ENCODE measurements at places on chromosomes 5 and 9.

DNA sequence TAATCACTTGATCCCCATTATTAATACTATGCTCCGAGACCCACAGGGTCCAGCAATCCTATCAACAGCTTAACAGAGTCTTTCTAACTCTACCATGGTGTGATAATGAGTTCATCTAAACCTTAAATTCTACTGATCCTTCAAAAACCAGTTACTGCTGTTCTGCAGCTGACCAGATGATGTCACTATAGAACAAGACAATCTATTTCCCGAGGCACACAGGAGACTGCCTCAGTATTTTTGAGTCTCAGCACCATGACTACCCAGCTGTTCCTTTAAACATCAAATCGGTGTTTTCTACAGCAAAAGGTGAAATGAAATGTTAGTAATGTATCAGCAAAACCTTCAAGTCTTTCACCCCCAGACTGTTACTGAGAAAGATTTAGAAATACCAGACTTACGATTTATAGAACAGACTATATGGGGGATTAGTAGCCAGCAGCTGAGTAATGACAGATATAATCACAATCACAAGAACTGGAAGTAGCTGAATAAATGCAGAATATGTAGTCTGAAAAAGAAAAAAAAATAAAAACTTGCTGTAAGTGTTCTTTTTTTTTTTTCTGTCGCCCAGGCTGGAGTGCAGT, 16.9 kb downstream of the DNAJC18 start:
- peak; percentile 38 for DNase-seq

DNA sequence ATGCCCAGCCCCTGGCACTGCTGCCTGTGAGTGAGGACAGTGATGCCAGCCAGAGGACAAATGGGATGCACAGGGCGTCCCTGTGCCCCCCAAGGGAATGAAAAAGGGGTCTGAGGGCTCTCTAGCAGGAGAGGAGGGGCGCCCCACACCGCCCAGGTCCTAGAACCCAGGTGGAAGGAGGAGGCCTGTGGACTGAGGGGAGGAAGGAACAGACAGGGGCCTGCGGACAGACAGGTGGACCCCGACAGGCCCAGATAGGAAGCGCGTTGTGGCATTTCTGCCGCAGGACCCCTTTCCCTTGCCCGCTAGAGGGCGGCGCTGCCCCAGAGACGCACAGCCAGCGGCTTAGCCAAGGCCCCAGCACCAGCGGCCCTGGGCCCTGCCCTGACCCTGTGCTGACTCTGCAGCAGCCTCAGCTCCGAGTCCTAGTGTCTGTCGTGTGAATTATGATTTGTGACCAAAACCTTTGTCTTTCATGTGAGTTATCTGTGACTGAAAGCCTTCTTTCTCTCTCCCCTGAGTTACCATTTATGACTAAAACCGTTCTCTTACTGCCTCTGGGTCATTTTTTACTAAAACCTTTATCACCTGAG, 30.7 kb downstream of the TRIP13 start:
- DNase-seq = peak; percentile 77

DNA sequence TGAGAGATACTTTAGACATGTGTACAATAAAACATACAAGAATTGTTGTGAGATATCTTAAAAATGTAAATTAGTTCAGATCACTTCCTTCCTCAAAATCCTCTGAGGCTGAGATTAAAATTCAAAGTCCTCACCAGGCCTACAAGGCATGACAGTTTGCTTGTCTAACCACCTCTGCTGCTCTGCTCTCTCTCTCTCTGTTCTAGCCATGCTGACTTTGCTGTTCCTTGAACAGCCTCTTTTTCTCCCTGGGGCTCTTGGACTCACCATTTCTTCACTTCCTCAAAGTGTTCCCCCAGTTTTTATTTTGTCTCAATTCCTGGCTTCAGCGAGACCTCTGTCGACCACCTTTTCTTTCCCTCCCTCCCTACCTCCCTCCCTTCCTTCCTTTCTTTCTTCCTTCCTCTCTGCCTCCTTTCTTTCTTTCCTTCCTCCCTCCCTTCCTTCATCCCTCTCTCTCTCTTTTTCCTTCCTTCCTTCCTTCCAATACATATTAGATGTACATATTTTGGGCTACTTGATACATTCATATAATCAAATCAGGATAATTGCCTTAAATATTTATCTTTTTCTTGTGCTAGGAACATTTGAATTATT, 27.0 kb downstream of the CATSPER3 start:
- DNase-seq = no peak

DNA sequence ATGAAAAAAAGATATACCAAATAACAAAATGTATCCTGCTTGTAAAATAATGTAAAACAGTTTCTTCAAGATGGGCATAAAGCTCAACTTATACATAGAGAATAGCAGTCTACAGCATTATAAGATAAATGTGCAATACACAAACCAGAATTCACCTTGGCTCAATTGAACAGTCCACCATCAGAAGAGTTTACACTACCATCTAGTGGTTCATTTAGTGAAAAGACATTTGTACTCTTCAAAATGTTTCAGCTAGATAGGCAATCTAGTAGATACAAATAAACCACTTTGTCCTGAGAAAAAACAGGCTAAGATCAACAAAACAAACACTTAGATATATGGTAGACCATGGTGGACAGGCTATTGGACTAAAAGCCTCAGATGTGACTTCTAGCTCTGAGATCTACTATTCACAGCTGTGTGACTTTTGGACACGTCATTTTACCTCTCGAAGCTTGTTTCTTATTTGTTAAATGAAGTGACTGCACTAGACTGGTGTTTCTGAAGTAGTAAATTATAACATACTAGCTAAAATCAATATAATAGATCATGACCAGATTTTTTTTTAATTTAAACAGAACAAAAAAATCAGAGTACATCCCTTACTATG, 22.1 kb upstream of the TPD52L3 start:
- no peak for DNase-seq

- no peak for DNase-seq
Observed at GRCh38 chr9:115951977-115952376, 201.6 kb upstream of the PAPPA start.

- DNase-seq = peak; percentile 17
Observed at GRCh38 chr9:115373000-115373709, 255.2 kb upstream of the TNC start.

GRCh38 chr9:135146766-135147473, 59.5 kb downstream of the OLFM1 start:
- no peak for DNase-seq

GRCh38 chr5:159419576-159419975, 89.3 kb upstream of the IL12B start:
- no peak for DNase-seq

DNA sequence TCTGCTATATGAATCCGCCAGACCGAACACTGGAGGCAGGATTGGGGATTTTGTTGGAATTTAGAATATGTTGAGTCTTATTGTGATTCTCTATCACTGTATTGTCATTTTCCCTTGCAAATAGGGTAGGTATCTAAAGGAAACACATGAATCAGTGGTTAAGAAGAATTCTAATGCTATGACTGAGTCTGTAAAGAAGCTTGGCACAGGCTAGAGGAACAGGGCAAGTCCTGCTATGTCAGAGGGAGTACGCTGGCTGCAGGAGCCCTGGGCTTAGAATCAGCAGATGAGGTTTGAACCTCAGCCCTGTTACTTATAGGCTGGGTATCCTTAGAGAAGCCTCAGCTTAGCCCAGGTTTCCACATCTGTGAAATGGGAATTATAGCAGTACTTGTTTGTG, 198.1 kb downstream of the NR3C1 start:
- no peak for DNase-seq

DNA sequence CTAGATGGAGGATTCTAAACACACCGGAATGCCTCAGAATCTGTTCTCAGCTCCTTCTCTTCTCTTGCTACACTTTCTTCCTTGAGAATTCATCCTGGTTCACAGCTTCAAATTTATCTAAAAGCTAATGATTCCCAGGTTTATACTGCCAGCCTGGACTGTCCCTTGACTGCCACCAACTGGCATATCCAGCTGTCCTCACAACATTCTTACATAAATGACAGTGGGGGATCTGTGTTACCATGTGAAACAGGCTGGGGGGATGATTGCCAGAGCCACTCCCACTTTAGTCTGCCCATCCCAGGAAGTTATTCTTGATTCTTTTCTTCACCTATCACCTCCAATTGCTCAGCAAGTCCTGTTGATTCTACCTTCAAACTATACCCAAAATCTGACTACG, 27.2 kb upstream of the ZFR start:
- no peak for DNase-seq

DNA sequence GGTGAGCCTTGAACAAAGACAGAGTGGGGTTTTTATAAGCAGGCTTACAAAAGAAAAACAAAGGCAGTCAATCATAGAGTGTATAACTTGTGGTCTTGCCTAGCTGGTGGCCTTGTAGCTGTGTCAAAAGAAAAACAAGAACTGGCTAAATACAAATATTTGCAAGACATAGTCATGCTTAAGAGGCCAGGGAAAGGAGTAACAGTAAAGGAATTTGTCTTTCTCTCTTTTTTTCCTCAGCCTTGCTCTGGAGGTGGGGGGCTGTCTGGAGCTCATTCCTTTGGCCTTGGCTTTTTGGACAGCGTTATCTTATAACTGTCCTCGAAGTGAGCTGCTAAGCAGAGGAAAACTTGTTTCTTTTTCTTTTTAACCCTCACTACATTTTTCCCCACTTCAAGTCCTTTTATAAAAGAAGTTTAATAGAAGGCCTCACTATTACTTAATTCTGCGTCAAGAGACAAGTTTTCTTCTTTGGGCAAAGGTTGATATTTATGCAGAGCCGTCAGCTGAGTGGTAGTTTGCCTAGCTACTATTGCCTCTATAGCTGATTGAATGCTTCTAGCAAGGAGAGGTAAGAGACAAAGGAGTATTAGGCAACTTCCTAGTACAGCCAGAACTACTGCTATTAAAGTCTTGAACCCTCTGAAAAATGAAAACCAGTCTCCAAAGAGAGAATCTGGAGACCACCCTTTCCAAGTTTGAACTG, 14.3 kb downstream of the CEL start:
- no peak for DNase-seq

Measured in activated naive CD4-positive, alpha-beta T cell treated with anti-CD3 and anti-CD28 coated beads, Interleukin-2, amount 50 U/mL, for 16 hours (primary cell).